Kidney (tissue), 22 donors: ENCODE measurements at places on chromosomes 11 and 22. TPM values are rescaled to one million over a fixed set of nuclear protein-coding genes. Genes with fewer than 3 reads are reported as not detected.

GRCh38 chr11:95910638-95911368, 13.1 kb downstream of the MTMR2 start:
- H3K36me3 ChIP-seq, result no peaks in the 10 kb centered on the region
- no peak overlapping the region for H3K27ac ChIP-seq
- no peaks in the 10 kb centered on the region for H3K27me3 ChIP-seq
- DNase-seq, result no peak
- H3K4me1 ChIP-seq, result no peaks in the 10 kb centered on the region

DNA sequence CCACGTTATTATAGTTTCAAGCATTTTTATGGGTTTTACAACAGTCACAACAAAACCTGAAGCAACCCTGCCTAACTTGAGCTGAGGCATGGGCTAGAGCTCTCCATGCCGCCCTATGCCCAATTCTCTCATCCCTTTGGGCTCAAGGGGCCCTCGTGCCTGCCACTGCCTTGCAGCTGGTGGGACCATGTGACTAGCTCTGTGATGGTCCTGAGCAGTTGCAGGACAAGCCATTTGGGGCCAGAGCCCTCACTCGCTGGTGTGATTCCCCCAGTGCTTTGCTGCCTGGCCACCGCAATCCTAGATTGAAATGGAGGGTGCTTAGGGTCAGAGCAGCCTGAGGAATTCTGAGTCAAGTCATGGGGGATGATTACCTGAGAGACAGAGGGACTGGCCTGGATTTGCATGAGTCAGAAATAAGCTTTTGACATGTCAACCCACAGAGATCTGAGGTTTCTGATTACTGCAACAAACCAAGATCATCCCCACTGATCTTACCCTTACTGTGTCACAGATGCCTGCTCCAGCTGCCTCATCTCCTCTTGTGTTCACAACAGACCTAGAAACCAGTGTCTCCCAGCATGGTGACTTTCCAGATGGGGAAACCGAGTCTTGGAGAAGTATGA, 323.7 kb downstream of the BRD1 start:
- DNase-seq, result no peak
- no peak overlapping the region for H3K4me3 ChIP-seq
- H3K27ac ChIP-seq, result no peak overlapping the region
- no peaks in the 10 kb centered on the region for H3K36me3 ChIP-seq

The TBC1D10A gene
- total RNA-seq, result 34.5 TPM

GRCh38 chr11:82270870-82271269, 462.8 kb downstream of the FAM181B start:
- no peaks in the 10 kb centered on the region for H3K36me3 ChIP-seq
- no peaks in the 10 kb centered on the region for H3K4me1 ChIP-seq
- H3K27me3 ChIP-seq, result no peaks in the 10 kb centered on the region
- no peak overlapping the region for H3K4me3 ChIP-seq
- no peak overlapping the region for H3K27ac ChIP-seq

GRCh38 chr11:45212566-45213315, 66.3 kb downstream of the PRDM11 start:
- peaks cover 8% of the 10 kb centered on the region for H3K36me3 ChIP-seq
- H3K4me1 ChIP-seq, result no peaks in the 10 kb centered on the region
- DNase-seq, result no peak
- H3K4me3 ChIP-seq, result no peak overlapping the region
- no peak overlapping the region for H3K27ac ChIP-seq
- H3K27me3 ChIP-seq, result no peaks in the 10 kb centered on the region

The TMEM45B gene
- total RNA-seq, result 17.7 TPM

DNA sequence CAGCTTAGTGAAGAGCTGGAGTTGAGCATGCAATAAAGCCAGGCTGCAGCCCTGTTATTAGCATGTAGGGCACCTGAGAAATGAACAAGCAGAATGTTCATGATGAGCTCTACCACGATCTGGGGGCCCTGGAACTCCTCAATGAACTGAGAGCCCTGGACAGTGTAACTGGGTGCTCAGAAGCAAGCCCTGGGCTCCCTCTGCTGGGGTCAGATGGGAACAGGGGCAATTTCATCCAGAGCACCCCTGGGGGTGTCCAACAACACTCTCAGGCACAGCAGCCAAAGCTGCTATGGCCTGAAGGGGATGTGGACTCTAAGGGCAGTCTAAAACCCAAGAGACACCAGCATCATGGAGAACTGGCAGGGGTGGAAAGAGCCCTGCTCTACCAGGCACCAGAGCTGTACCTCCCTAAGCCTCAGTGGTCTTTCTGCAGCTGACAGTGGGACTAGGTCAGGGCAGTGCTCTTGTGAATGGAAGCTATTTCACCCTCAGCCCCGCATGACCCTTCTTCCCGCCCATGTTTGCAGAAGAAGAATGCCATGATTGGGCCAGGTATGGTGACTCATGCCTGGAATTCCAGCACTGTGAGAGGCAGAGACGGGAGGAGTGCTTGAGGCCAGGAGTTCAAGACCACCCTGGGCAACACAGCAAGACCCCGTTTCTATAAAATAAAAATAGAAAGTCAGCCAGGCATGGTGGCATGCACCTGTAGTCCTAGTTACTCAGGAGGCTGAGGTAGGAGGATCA, 28.9 kb downstream of the THOC5 start:
- H3K36me3 ChIP-seq, result peaks cover 65% of the 10 kb centered on the region
- no peak overlapping the region for H3K4me3 ChIP-seq
- no peaks in the 10 kb centered on the region for H3K27me3 ChIP-seq

The SLC22A8 gene
- total RNA-seq, result 0.41 TPM

The HEPHL1 gene
- total RNA-seq, result not detected

GRCh38 chr11:92681586-92681985, 287.9 kb upstream of the MTNR1B start:
- no peak overlapping the region for H3K4me3 ChIP-seq
- H3K27me3 ChIP-seq, result no peaks in the 10 kb centered on the region
- no peak overlapping the region for H3K27ac ChIP-seq
- H3K4me1 ChIP-seq, result no peaks in the 10 kb centered on the region
- H3K36me3 ChIP-seq, result no peaks in the 10 kb centered on the region
- DNase-seq, result no peak

The PTGDR2 gene
- total RNA-seq, result 0.16 TPM

DNA sequence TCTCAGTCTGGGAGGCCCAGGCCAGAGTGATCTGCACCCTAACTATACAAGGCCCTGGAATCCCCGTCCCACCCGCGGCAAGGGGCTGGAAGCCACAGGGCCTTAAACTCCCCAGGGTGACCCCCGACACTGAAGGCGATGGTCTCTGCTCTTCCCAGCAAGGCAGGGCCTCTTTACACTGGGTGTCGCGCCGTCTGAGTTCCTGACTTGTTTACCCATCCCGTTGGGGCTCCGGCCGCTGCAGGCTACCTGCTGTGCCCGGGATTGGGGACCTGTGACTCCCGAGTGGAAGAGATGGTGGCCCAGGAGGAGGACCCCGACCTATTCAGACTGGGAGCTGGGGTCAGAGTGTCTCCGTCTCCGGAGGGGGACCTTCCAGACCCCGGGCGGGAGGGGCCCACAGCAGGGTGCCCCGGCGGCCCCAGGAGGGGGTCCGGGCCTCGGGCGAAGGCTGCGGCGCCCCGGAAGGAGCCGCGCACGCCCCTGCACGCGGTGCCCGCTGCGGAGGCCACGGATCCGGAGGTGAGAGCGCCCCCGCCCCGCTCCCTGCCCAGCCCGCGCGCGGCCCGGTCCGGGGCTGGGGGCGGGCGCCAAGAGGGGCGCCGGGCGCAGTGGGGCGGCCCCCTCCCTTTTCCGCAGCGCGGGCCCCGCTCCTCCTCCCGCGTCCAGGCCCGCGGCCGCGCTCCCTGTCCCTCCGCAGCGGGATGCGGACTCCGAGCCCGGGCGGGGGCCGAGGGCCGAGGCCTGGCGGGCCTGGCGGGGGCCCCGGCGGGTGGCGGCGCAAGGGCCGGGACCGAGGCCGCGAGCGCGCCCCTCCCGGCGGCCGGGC, 560 bp upstream of the MPPED1 start:
- DNase-seq, result no peak
- H3K36me3 ChIP-seq, result no peaks in the 10 kb centered on the region
- H3K4me3 ChIP-seq, result no peak overlapping the region
- peaks cover 9% of the 10 kb centered on the region for H3K27me3 ChIP-seq
- no peak overlapping the region for H3K27ac ChIP-seq
- no peaks in the 10 kb centered on the region for H3K4me1 ChIP-seq

GRCh38 chr11:18320617-18321016, 1.3 kb downstream of the HPS5 start:
- H3K4me3 ChIP-seq, result peak overlapping the region; percentile 15
- DNase-seq, result no peak
- H3K4me1 ChIP-seq, result peaks cover 24% of the 10 kb centered on the region
- H3K36me3 ChIP-seq, result peaks cover 4% of the 10 kb centered on the region
- no peak overlapping the region for H3K27ac ChIP-seq

The NCF4 gene
- 19.4 TPM for total RNA-seq

- H3K4me1 ChIP-seq, result no peaks in the 10 kb centered on the region
- H3K27me3 ChIP-seq, result no peaks in the 10 kb centered on the region
- no peak overlapping the region for H3K4me3 ChIP-seq
- DNase-seq, result no peak
- H3K27ac ChIP-seq, result no peak overlapping the region
Observed at GRCh38 chr11:32386770-32387377, 48.5 kb downstream of the WT1 start.

- H3K27me3 ChIP-seq, result no peaks in the 10 kb centered on the region
- no peak overlapping the region for H3K4me3 ChIP-seq
- H3K4me1 ChIP-seq, result no peaks in the 10 kb centered on the region
- no peaks in the 10 kb centered on the region for H3K36me3 ChIP-seq
- H3K27ac ChIP-seq, result no peak overlapping the region
- DNase-seq, result peak; percentile 9
Observed at GRCh38 chr11:44445500-44446365, 119.7 kb upstream of the CD82 start.

DNA sequence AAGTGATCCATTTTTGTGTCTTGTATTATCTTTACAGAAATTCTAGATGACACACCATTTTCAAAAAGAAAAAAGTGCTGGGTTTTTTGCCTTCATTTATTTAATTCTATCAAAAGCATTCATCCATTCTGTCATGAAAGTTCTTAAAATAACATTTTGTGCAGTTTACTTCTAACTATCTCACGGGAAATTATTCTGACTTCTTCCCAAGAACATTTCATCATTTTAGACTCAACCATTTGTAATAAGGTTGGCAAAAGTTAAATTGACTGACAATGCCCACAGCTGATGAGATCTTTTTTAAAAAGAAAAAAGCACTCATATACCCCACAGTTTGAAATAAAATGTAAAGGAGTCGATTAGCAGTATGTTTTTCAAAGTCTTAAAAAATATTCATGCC, 68.5 kb downstream of the SBF2 start:
- DNase-seq, result no peak
- no peak overlapping the region for H3K4me3 ChIP-seq
- no peaks in the 10 kb centered on the region for H3K36me3 ChIP-seq
- no peaks in the 10 kb centered on the region for H3K4me1 ChIP-seq

The TRIM49B gene
- not detected for total RNA-seq

The SC5D gene
- total RNA-seq, result 26.6 TPM

- no peak overlapping the region for H3K27ac ChIP-seq
- no peak overlapping the region for H3K4me3 ChIP-seq
- no peaks in the 10 kb centered on the region for H3K36me3 ChIP-seq
- DNase-seq, result no peak
- no peaks in the 10 kb centered on the region for H3K4me1 ChIP-seq
Observed at GRCh38 chr22:36586271-36586670, 57.3 kb upstream of the EIF3D start.

DNA sequence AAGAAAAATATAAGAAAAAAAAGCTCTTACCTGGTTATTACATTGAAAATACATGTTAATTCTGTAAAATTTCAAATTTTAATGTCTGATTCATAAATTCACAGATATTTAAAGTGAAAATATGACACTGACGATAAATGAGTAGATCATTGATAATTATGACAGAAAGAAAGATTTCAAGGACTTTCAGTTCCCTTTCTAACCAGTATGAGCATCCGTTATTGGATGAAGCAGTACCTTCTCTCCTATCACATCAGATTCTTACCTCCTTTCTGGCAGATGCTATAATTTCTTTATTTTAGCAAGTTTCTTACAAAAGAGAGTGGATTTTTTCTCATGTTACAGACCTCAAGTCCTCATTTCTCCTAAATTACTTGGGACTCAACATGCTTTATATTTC, 847.3 kb downstream of the JRKL start:
- H3K4me1 ChIP-seq, result no peaks in the 10 kb centered on the region
- no peaks in the 10 kb centered on the region for H3K27me3 ChIP-seq
- no peak for DNase-seq

GRCh38 chr11:1073851-1074243, 827 bp upstream of the MUC2 start:
- no peak overlapping the region for H3K4me3 ChIP-seq
- no peaks in the 10 kb centered on the region for H3K4me1 ChIP-seq
- no peaks in the 10 kb centered on the region for H3K27me3 ChIP-seq
- no peaks in the 10 kb centered on the region for H3K36me3 ChIP-seq

- H3K4me1 ChIP-seq, result no peaks in the 10 kb centered on the region
- DNase-seq, result peak; percentile 32
- no peaks in the 10 kb centered on the region for H3K36me3 ChIP-seq
- H3K27me3 ChIP-seq, result no peaks in the 10 kb centered on the region
- no peak overlapping the region for H3K4me3 ChIP-seq
- H3K27ac ChIP-seq, result no peak overlapping the region
Observed at GRCh38 chr22:23053051-23053707, 17.1 kb upstream of the GNAZ start.

DNA sequence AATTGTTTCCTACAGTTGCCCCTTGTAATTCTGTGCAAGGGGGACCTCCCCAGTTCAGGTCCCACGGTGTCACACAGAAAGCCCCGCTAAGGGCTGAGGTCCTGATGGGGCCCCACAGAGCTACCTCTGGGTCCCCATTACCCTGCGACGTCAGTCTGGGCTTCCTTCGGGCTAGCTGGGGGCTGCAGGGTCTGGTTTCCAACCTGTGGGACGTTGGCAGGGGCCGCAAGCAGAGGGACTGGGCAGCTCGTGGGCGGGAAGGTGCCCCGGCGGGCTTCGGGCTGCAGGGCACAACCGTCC, 698 bp downstream of the SLC37A4 start:
- H3K36me3 ChIP-seq, result peaks cover 2% of the 10 kb centered on the region
- H3K27ac ChIP-seq, result peak overlapping the region; percentile 94
- DNase-seq, result no peak
- peak overlapping the region; percentile 84 for H3K4me3 ChIP-seq
- peaks cover 28% of the 10 kb centered on the region for H3K4me1 ChIP-seq

DNA sequence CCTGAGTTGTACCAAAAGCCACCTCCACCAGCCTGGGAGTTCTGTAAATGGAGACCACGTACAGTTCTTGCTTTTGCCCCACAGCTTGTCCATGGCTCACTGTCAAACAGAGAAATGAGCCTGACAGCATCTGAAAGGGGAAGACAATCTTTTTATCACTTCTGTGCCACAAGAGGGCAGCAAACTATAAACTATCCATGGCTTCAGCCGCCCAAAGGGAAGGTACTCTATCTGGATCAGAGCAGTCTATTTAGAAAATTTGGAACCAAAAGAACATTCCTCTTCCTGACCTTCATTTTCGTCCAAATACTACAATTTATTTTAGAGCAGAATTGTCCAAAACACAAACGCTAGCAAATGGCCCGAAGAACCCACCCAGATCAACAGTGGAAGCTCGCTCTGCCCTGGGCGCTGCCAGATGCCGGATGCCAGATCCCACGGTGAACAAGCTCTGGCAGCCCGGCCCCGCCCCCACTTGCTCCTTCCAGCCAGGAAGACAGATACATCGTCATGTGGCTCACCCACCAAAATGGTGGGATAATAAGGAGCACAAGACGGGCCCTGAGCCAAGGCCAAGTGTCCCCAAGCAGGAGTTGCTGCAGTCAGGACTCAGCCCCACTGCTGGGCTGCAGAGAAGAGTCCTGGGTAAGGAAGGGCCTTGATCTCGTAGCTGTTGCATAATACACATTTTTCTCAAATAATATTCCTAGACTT, 23.9 kb upstream of the SCGB1A1 start:
- no peaks in the 10 kb centered on the region for H3K27me3 ChIP-seq
- H3K4me3 ChIP-seq, result peak overlapping the region; percentile 40
- peak overlapping the region; percentile 9 for H3K27ac ChIP-seq
- no peaks in the 10 kb centered on the region for H3K36me3 ChIP-seq
